ENCODE measurements at places on chromosomes 5 and 9. TPM values are rescaled to one million over a fixed set of nuclear protein-coding genes. Genes with fewer than 3 reads are reported as not detected.

- no peak for DNase-seq
- no peak overlapping the region for H3K4me3 ChIP-seq
- no peaks in the 10 kb centered on the region for H3K27me3 ChIP-seq
- H3K36me3 ChIP-seq: peaks cover 16% of the 10 kb centered on the region
- peak overlapping the region; percentile 74 for H3K27ac ChIP-seq
These were observed 6.3 kb downstream of the ANXA6 start for GRCh38 chr5:151151263-151151660.

DNA sequence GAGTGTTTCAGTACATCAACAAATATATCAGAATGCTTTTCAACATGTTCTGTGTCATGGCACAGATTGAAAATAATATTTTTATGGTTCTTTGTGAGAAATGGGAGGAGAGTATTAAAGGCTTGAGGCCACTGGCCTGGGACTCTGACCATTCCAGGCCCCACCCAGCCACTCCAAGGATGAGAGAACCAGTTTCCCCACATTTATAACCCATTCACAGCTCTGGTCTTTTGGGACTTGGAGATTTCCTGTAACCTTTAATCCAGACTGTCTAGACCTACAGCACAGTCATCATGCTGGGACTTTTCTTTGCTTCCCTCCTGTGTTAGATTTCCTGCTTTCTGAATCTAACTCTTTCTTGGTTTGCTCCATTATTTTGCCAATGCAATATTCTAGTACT lies 389.6 kb downstream of the KIAA0825 start:
- H3K4me1 ChIP-seq: peaks cover 11% of the 10 kb centered on the region
- DNase-seq: no peak
- no peaks in the 10 kb centered on the region for H3K27me3 ChIP-seq
- no peak overlapping the region for H3K4me3 ChIP-seq
- H3K27ac ChIP-seq: no peak overlapping the region

- peaks cover 31% of the 10 kb centered on the region for H3K4me1 ChIP-seq
- peak overlapping the region; percentile 79 for H3K27ac ChIP-seq
These were observed 10.8 kb downstream of the TCF7 start for GRCh38 chr5:134125039-134126015.

- no peaks in the 10 kb centered on the region for H3K4me1 ChIP-seq
- no peaks in the 10 kb centered on the region for H3K27me3 ChIP-seq
- no peak overlapping the region for H3K4me3 ChIP-seq
- DNase-seq: no peak
- peaks cover 25% of the 10 kb centered on the region for H3K36me3 ChIP-seq
These were observed 9.7 kb downstream of the KIF20A start for GRCh38 chr5:138188626-138189025.

DNA sequence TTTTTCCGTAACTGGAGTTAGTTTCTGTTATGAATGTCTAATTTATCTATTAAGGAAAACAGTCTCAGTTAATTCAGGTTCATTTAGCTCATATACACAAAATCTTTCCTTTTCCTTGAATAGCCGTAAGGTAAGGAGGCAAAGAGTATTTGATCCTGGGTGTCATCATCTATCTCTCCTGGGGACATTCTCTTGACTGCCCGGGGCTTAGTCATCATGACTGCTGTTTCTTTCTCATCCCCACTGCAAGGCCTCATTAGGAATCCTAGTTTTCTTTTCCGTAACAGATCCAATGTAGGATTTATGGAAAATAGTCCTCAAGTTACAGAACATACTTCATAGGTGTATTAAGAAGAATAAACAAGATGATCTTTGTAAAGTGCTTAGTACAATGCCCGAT lies 134.9 kb upstream of the CHD1 start:
- H3K4me1 ChIP-seq: peaks cover 17% of the 10 kb centered on the region
- H3K27me3 ChIP-seq: no peaks in the 10 kb centered on the region
- no peaks in the 10 kb centered on the region for H3K36me3 ChIP-seq
- H3K27ac ChIP-seq: no peak overlapping the region

DNA sequence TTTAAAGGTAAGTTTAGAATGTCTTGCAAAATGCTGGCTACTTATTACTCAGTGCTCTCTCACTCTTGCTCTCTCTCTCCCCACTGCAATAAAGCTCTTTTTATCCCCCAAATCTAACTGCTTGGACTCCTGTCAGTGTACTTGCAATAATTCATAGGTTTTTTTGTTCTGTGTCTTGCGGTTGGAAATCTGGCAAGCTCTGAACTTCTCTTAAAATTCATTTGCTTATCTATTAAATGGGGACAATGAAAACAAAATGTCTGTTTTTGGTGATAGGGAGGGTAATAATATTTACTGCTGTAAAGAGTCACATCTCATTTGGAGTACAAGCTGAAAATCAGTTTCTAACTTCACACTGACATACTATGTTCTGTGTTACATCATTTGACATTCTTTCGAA lies 18.7 kb upstream of the OR13D1 start:
- DNase-seq: no peak
- peaks cover 41% of the 10 kb centered on the region for H3K27me3 ChIP-seq
- no peaks in the 10 kb centered on the region for H3K4me1 ChIP-seq
- H3K4me3 ChIP-seq: no peak overlapping the region

DNA sequence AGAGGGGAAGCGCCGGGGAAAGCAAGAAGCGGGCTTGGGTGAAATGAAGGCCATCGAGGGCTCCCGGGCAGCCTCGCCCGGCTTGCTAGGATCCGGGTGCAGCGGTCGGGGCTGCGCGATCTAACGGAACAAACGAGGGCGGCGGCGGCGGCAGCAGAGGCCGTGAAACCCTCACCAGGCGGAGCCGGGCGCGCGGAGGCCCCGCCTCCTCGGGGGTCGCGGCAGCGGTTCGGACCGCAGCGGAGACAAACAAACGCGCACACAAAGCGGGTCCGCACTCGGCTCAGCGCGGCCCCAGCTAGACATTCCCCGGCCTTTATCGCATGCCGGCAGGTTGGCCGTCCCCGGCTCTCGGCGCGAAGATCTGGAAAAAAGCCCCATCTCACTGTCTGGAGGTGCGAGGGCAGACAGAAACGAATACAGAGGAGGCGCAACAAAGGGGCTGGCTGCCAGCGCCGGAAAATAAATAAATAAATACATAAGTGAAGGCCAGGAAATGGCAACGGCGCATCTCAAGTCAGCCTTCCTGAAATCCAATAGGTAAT lies 10.5 kb upstream of the TRIM36 start:
- H3K36me3 ChIP-seq: peaks cover 3% of the 10 kb centered on the region
- peaks cover 9% of the 10 kb centered on the region for H3K4me1 ChIP-seq
- peak overlapping the region; percentile 45 for H3K27ac ChIP-seq
- peak overlapping the region; percentile 89 for H3K4me3 ChIP-seq
- H3K27me3 ChIP-seq: peaks cover 62% of the 10 kb centered on the region

GRCh38 chr5:173941758-173942401 lies 47.1 kb upstream of the C5orf47 start:
- H3K4me1 ChIP-seq: peaks cover 23% of the 10 kb centered on the region
- DNase-seq: no peak
- no peak overlapping the region for H3K27ac ChIP-seq
- H3K4me3 ChIP-seq: no peak overlapping the region
- H3K27me3 ChIP-seq: no peaks in the 10 kb centered on the region
- peaks cover 15% of the 10 kb centered on the region for H3K36me3 ChIP-seq

DNA sequence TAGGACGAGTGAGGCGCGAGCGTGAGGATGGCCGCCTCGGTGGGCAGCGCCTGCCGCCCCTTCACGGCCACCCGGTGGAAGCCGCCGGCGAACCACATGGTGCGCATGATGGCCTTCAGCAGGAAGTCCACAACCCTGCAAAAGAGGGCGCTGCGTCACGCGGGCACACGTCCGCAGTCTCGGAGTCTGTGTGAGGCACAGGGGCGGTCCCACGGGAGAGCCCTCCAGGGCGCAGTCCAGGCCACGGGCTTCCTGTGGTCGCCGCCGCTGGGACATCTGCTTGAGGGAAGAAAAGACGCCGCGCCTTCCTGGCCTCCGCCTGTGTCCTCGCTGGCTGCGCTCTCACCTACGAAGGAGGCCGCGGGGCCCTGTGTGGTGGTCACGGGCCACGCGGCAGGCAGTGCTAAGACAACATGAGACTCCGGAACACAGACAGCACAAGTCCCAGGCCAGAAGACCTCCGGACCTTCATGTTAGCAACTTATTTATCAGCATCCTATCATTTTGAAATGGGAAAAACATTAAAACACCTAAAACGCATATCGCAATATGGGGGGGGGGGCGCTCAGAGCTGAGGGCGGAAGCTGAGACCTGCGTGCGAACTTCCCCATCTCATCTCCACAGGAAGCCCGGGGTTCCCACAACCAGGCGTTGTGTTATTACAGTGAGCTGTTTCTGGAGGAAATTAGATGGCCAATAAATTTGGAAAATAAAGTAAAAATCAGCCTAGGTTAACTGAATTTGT lies 28.8 kb downstream of the LPCAT1 start:
- H3K27me3 ChIP-seq: no peaks in the 10 kb centered on the region
- no peak overlapping the region for H3K4me3 ChIP-seq
- no peak overlapping the region for H3K27ac ChIP-seq
- H3K4me1 ChIP-seq: no peaks in the 10 kb centered on the region
- H3K36me3 ChIP-seq: peaks cover 25% of the 10 kb centered on the region

- H3K27ac ChIP-seq: no peak overlapping the region
- H3K27me3 ChIP-seq: no peaks in the 10 kb centered on the region
- H3K4me3 ChIP-seq: no peak overlapping the region
- H3K4me1 ChIP-seq: peaks cover 58% of the 10 kb centered on the region
- DNase-seq: no peak
These were observed 46.0 kb downstream of the ACTBL2 start for GRCh38 chr5:57436586-57436985.

DNA sequence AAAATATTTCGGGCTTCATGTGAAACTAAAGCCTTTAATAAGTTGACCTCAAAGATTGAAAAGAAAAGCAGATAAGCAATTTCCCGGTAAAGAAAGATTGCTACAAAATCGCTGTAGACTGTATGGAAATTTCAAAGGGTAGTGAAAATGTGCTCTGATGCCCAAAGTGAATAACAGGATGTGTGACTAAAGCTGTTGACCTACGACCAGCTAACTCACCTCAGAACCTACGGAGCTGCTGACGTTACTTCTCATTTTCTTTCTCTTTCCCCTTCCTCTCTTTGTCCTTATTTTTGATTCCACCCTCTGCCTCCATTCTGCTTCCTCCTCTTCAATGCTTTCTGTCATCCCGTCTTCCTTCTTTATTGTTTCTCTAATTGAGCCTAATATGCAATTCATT lies 103.2 kb downstream of the PDE4D start:
- H3K4me3 ChIP-seq: no peak overlapping the region
- no peak for DNase-seq
- H3K4me1 ChIP-seq: peaks cover 86% of the 10 kb centered on the region
- H3K27me3 ChIP-seq: no peaks in the 10 kb centered on the region
- H3K36me3 ChIP-seq: no peaks in the 10 kb centered on the region

GRCh38 chr5:83149671-83150070 lies 72.3 kb downstream of the XRCC4 start:
- H3K27me3 ChIP-seq: no peaks in the 10 kb centered on the region
- peaks cover 17% of the 10 kb centered on the region for H3K4me1 ChIP-seq
- no peaks in the 10 kb centered on the region for H3K36me3 ChIP-seq
- no peak overlapping the region for H3K4me3 ChIP-seq
- no peak for DNase-seq
- H3K27ac ChIP-seq: no peak overlapping the region

GRCh38 chr9:92257327-92257726 lies 36.2 kb downstream of the IARS1 start:
- DNase-seq: no peak
- peaks cover 56% of the 10 kb centered on the region for H3K36me3 ChIP-seq
- H3K27ac ChIP-seq: no peak overlapping the region
- H3K4me3 ChIP-seq: no peak overlapping the region

DNA sequence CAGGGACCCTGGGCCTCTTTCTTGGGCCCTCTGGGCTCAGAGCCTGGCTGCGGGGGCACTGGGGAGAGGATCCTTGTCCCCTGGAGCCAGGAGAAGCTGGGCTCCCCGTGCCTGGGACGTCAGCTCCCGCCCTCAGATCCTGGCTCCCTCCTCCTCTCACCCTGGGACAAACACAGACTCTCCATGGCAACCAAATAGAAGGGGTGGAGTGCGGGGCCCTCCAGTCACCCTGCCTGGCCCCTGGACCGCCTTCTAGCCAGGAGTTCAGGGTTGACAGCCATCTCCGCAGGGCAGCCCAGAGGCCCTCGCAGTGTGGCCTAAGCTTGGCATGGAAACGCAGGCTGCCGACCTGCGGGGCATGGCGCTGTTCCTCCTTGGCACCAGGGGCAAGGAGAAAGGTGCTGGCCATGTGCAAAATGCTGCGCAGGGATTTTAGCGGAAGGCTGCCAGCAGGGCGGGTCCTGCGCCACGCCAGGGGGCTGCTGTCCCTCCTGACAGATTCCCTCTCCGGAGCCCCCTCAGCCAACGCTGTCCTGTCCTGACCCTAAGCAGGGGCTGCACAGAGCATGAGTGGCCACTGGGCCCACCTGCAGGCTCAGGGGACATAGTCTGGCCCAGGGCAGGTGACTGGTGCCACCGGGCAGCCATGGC lies 1.0 kb downstream of the ZDHHC11 start:
- peak; percentile 82 for DNase-seq
- no peak overlapping the region for H3K4me3 ChIP-seq
- H3K27me3 ChIP-seq: peaks cover 22% of the 10 kb centered on the region
- no peaks in the 10 kb centered on the region for H3K4me1 ChIP-seq
- no peaks in the 10 kb centered on the region for H3K36me3 ChIP-seq

DNA sequence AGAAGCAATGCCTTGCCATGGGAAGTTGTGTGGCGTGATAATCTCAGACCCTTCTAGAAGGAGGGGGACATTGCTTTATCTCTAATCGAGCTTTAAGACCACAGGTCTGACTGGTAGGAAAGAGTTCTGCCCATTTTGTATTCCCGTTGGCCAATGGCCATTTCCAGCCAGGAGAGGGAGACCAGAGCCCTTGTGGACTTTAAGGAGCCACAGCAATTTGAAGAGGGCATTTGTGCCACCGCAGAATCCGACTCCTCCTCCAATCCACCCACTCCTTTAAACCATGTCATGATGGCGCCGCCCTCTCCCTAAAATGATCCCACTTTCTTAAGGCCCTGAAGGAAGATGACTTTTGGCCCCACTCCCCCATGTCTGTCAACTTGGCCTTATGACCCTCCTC lies 560.5 kb upstream of the ADAMTS16 start:
- no peak overlapping the region for H3K27ac ChIP-seq
- no peak overlapping the region for H3K4me3 ChIP-seq
- no peaks in the 10 kb centered on the region for H3K27me3 ChIP-seq
- no peaks in the 10 kb centered on the region for H3K36me3 ChIP-seq
- peaks cover 24% of the 10 kb centered on the region for H3K4me1 ChIP-seq
- DNase-seq: no peak

GRCh38 chr9:129232839-129233591 lies 55.0 kb upstream of the IER5L start:
- peaks cover 8% of the 10 kb centered on the region for H3K4me1 ChIP-seq
- no peak overlapping the region for H3K4me3 ChIP-seq
- no peaks in the 10 kb centered on the region for H3K36me3 ChIP-seq
- DNase-seq: no peak

AGXT2 gene
- not detected for total RNA-seq

SOHLH1 gene
- not detected for total RNA-seq

TMEM215 gene
- not detected for total RNA-seq

Data from chondrocyte (in vitro differentiated cells).